C1 segment of cervical spinal cord (tissue), 14 donors: ENCODE measurements at places on chromosomes 1 and 21.

- no peak for DNase-seq
These were observed 3.9 kb downstream of the CLK2 start for GRCh38 chr1:155269381-155269780.

DNA sequence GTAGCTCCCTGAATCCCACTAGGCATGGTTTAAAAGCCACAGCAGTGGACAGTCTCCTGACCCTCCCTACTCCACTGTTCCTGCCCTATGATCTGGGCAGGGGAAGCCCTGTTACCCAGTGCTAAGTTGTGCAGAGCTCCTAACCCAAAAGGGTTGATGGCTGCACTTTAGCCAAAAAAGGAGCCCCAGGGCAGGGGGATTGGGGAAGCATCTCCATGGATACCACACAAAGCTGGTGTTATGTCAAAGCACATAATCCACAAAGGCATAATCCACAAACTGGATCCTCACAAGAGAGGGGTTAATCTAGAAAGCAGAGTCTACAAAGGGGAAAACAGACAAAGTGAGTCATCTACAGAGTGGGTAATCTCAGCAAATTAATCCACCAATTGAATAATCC lies 5.7 kb downstream of the RSPO1 start:
- no peak for DNase-seq

GRCh38 chr1:35589516-35590427 lies 16.7 kb downstream of the TFAP2E start:
- DNase-seq, result no peak

- DNase-seq, result no peak
These were observed 21.5 kb downstream of the DNAJC6 start for GRCh38 chr1:65330822-65331221.

DNA sequence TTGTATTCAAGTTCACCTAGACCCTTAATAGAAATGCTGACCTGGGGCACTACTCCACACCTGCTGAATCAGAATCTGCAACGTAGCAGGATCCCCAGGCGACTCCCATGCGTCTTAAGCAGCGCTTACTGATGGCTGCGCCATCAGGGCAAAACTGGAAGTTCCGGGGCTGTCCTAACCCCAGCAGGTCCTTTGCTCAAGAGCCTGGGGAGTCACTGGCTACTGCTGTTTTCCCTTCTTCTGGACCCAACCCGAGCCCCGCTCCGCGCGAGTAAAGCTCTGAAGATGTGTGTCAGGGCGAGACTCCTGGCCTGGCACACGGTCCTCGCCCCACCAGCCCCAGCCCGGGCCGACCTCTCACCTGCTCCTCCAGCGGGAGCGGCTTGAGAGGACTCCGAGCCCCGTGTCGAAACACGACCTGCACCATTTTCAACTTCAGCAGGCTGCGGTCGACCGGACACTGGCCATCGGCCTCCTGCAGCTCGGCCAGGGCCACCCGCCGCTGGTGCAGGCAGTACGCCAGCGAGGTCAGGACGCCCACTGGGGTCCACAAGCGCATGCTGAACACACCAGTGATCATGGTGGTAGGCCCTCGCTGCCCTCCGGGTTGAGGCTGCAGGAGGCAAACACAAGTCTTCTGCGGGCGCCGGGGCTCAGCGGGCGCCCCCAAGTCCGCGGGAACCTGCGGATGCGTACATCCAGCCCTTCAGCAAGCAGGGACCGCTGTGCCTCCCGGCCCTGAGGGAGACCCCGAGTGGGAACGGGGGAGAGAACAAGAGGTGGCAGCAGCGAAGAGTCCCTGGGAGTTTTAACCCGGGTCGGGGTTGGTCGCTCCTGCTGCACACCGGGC lies 630 bp downstream of the ACP6 start:
- peak; percentile 56 for DNase-seq

- no peak for DNase-seq
These were observed 5.9 kb downstream of the BLACAT1 start for GRCh38 chr1:205449750-205450443.

DNA sequence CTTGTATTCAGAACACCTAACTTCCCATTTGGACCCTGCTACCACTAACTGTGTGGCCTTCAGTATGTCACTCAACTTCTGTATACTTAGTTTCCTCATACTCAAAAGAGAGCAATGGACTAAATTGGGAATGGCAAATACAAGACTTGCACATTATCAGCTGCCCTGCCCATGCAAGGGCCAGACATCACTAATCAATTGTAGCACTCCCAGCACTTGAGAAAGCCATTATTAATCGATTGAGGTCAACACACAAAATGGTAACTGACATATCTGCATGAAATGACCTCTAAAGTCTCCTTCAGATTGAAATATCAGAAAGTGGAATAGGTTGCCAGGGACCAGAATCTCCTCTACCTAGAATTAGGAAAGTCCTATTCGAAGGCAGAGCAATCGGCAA lies 59.2 kb downstream of the MT1HL1 start:
- no peak for DNase-seq

DNA sequence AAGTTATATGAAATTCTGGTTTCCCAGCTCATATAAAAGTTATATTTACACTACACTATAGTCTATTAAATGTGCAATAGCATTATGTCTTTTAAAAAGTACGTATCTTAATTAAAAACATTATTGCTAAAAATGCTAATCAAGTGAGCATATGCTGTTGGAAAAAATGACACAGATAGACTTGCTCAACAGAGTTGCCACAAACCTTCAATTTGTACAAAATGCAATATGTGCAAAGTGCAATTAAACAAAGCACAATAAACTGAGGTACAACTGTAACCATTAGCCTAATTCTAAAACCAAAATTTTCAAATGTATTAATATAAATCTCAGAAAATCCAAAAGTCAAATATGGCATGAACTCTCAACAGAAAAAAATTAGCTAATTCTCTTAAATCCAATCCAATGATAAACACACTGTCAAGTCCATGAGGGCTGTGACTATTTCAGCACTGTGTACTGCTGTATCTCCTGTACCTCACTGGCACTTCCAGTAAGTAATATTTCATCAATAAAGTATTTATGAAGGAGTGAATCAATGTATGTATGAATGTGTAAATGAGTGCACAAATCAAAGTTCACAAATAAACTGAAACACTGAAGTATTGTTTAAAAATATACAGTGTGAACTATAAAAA lies 116.3 kb downstream of the AKT3 start:
- no peak for DNase-seq

GRCh38 chr1:181100934-181101333 lies 12.4 kb downstream of the IER5 start:
- DNase-seq, result no peak

GRCh38 chr1:45033356-45033755 lies 21.3 kb downstream of the UROD start:
- DNase-seq, result no peak

GRCh38 chr1:95532335-95532734 lies 298.3 kb downstream of the RWDD3 start:
- DNase-seq, result no peak

- no peak for DNase-seq
These were observed 3902.5 kb downstream of the SRGAP2C start for GRCh38 chr1:125087247-125087646.

DNA sequence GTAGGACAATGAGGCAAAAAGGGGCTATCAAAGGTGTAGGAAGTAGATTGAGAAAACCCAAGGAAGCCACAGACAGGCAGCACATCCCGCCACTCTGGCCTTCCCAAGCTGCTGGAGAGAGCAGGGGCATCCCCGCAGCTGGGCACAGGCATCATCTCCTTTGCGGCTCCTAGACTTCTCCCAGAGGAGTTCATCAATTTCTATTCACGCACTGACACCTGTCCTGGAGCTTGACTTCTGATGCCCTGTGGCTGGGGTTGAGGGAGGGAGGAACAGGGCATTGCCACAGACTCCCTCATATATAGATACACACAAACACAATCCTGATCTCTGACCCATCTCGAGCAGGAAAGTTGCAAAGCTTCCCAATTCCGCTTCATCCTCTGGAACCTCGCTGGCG lies 1.9 kb upstream of the TFAP2E start:
- no peak for DNase-seq

DNA sequence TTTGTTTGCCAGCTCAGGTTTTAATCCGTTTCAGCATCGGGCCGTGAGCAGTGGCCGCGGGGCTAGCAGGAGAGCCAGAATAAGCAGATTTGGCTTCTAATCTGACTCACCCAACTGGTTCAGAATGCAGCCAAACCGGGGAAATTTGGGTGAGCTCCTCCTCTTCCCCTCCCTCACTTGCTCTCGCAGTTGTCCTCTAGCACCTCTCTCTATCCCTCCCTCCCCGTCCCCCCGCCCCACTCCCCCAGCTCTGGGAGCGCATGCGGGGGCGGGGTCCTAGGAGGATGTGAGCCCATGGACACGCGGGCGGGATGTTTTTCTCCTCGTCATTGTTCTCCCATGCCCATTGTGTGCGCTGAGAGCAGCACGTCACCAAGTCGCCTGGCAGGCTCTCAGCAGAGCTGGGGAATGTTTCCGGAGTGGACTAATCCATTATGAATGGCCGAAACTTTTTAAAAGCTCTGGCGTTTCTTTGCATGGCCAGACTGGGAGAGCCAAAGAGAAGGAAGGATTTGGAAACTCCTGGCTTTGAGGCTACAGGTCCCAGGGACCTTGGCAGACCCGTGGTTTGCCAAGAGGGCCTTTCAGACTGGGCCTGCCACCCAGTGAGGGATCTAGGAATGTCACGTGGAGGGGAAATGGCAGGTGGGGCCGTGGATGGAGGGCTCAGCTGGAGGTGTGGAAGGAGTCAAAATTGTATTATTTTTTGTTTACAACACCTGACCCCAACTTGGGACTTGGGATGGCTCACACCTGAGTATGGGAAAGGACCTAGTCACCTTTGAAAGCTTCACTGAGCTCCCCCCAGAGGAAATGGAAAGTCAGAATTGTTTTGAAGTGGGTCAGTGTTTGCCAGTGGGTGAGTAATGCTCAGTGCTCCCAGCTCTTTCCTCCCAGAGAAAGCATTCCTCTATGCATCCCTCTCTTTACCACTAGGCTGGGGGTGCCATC lies 39.2 kb downstream of the CDK18 start:
- peak; percentile 78 for DNase-seq

- no peak for DNase-seq
These were observed 106.6 kb upstream of the ACTRT2 start for GRCh38 chr1:2914702-2915101.

GRCh38 chr1:53147174-53147573 lies 4.7 kb upstream of the SLC1A7 start:
- no peak for DNase-seq

GRCh38 chr21:16363100-16363499 lies 633.3 kb downstream of the USP25 start:
- no peak for DNase-seq

GRCh38 chr1:222904451-222904850 lies 89.6 kb downstream of the DISP1 start:
- no peak for DNase-seq

DNA sequence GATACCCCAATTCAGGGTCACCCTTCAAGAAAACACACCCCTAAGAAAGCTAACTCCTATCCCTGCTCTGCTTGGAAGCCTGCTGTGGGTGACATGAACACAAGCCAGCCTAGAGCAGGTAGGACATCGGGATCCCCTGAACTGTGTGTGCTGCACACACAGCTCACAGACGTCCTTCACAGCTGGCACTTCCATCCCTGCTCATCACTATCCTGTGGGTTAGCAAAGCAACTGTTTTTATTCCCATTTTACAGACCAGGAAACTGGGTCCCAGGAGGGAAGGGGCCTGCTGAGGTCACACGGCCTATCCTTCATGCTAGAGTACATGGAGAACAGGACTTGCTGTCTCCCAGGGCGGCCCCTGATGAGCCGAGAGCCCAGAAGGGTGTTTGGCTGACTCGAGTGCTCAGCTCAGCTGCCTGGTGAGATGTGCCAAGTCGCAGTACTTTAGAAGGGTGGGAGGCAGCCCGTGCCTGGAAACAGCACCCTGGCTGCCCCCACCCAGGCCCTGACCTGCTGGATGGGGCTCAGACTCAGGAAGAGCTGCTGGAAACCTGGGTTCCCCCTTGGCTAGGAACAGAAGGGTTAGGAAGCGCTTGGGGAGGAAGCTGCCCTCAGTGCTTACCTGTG lies 28.3 kb upstream of the BTG2 start:
- no peak for DNase-seq

DNA sequence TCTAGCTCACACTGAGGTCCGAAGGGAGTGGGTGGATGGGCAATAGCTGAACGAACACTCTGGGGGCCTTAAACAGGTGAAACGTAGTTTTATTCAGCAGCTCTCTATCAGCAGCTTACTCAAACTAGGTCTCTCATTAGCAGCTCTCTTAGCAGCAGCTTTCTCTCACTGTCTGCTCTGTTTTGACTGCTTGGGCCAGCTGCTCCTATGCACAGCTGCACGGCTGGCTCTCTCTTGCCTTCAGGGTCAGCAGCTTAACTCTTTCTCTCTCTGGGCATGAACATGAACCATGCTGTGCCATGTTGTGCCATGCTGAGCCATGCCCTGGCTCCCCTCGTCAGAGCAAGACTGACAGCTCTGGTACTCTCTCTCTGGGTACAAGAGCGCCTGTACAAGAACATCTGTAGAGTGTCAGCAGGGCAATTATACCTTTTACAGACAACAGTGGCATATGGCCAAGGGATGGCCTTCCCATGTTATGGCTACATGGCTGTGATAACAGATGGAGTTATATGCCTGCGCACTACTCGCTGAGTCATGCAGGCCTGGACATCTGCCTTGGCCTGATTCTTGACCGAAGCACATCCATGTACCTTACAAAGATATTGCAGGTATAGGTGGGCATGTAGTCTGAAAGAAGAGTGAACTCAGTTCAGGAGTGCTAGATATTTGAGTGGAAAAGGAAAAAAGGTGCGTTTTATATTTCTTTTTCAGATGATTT lies 152.4 kb downstream of the LEPR start:
- DNase-seq, result no peak

DNA sequence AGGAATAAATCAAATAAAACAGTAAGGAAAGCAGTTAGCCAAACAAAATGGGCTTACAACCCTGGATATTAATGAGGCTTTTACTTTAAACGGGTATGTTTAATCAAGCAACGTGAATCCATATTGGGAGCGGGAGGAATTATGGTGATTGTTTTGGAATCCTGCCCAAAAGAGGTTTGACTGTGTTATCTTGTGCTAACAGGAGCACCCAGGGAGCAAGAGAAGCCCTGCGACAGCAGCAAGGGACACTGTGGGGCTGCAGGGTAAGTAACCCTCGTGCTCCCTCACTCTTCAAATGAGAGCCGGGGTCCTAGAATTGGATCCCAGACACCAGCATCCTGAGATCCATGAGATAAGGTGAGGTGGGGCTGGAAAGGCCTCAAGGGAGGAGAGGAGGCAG lies 72.6 kb upstream of the PGBD5 start:
- no peak for DNase-seq

DNA sequence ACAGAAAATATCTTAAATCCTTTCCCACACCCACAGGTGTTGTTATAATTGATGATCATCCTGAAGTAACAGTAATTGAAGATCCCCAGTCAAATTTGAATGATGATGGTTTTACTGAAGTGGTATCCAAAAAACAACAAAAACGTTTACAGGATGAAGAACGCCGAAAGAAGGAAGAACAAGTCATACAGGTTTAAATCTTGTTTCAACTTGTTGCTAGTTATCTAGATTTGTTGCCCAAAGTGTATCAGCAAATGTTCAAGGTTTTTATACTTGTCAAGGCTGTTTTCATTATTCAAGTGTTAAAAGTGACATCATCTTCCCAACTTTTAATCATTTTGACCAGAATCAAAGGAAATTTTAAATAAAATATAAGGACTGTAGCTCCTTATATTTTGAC lies 64.7 kb downstream of the PRRC2C start:
- DNase-seq, result no peak
